ENCODE measurements at places on chromosomes 2 and 18. TPM values are rescaled to one million over a fixed set of nuclear protein-coding genes. Genes with fewer than 3 reads are reported as not detected.

The ALPP gene
- total RNA-seq, result not detected

The NOSTRIN gene
- not detected for total RNA-seq

The LAMA1 gene
- total RNA-seq, result 1.4 TPM

The TSGA10 gene
- total RNA-seq, result 1.5 TPM

The EN1 gene
- 2.9 TPM for total RNA-seq

The LIMS3 gene
- total RNA-seq, result 4.5 TPM

The SH3BP4 gene
- total RNA-seq, result 53.3 TPM

The APCDD1 gene
- total RNA-seq, result 8.2 TPM

The GEN1 gene
- total RNA-seq, result 30.8 TPM

The RTP5 gene
- not detected for total RNA-seq

The C2orf72 gene
- 0.13 TPM for total RNA-seq

The GAD1 gene
- 0.29 TPM for total RNA-seq

The CRYGB gene
- total RNA-seq, result not detected

The GPR35 gene
- 1.0 TPM for total RNA-seq

Data from LHCN-M2 (cell line).